ENCODE measurements at places on chromosomes 2 and 18.

DNA sequence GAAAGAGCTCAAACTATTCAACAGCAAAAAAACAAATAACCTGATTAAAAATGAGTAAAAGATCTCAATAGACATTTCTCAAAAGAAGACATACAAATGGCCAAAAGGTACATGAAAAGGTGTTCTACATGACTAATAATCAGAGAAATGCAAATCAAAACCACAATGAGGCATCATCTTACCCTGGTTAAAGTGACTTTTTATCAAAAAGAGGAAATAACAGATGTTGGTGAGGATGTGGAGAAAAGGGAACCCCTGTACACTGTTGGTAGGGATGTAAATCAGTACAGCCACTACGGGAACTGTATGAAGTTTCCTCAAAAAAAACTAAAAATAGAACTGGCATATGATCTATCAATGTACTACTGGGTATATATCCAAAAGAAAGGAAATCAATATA, 39.8 kb upstream of the TMEM163 start:
- no peak for DNase-seq

DNA sequence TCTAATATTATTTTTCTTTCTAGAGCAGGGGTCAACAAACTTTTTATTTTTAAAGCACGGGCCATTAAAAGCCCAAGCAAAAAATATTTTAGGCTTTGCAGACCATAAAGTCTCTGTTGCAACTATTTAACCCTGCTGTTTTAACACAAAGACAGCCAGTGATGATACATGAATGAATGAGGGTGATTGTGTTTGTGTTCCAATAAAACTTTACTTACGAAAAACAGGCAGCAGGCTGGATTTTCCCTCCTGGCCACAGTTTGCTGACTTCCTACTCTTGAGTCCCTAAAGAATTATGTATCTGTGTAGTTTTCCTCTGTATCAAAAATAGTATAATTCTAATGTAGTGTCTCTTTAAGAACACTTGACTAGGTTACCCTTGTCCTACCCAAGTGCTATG, 402.0 kb downstream of the ADCYAP1 start:
- no peak for DNase-seq

DNA sequence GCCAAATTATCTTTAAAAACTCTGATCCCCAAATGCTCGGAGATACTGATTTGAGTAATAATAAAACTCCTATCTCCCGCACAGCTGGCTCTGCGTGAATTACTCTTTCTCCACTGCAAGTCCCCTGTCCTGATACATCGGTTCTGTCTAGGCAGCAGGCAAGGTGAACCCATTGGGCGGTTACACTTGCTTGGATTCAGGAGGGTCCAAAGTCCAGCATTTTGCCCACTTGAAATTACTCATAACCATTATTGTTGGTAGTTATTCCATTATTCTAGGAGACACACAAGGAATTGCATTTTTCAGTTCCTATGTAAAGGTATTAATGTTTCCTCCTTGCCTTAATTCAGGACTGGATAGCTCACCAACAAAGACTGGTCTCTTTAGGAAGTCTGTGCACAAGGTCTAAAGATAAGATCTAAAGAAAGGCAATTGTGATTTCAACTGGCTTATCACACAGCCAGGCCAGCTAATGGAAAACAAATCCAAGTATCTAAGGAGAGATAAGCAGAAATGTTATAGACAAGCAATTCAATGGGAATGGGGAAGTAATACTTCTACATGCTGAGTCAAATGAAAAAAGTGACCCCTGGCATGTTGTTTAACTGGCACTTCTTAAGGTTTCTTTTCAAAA, 23.2 kb upstream of the NPC1 start:
- no peak for DNase-seq

DNA sequence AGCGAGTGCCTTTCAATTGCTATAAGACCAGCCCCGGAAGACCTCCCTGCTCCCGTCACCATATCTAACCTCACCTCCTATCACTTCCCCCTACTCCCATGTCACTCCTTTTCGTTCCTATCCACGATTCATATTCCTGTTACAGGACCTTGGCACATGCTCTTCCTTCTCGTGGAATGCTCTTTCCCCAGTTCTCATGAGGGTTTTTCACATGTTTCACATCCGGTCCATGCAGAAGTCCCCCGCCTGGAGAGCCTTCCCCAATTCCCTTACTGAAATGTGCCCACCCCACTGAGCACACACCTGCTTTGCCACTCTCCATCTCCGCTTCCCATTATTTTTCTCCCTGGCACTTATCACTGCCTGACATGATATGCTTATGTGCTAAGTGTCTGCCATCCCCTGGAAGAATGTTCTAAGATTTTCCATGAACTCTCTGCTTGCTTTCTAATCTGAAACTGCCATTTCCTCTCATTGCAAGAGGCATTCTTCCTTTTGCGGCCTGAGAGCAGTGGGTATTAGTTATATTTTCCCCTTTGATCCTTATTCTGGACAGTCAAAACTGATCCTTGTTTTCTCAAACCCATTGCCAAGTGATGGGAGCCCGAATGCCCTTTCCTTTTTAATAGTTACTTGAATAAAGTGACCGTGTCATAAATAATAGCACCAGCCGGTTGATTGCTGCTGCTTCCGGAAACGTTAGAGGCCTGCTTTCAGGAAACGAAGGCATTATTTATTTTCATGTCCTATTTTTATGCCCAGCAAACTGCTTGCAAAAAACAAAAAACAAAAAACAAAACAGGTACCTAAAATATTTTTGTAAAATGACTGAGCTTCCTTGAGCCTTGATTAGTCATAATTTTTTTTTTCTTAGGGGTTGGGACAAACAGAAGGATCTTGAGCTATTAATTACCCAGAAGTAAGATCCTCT, 127.9 kb downstream of the ZNF532 start:
- no peak for DNase-seq

- no peak for DNase-seq
Measured at GRCh38 chr2:95392730-95393455, 9.6 kb upstream of the FAHD2A start.

- DNase-seq, result no peak
Measured at GRCh38 chr2:231378026-231378722, 17.3 kb upstream of the B3GNT7 start.
